ENCODE measurements at places on chromosomes 5 and 9. TPM values are rescaled to one million over a fixed set of nuclear protein-coding genes. Genes with fewer than 3 reads are reported as not detected.
A peak's percentile ranks its signal among the peaks of the same experiment; 100 is the strongest.

DNA sequence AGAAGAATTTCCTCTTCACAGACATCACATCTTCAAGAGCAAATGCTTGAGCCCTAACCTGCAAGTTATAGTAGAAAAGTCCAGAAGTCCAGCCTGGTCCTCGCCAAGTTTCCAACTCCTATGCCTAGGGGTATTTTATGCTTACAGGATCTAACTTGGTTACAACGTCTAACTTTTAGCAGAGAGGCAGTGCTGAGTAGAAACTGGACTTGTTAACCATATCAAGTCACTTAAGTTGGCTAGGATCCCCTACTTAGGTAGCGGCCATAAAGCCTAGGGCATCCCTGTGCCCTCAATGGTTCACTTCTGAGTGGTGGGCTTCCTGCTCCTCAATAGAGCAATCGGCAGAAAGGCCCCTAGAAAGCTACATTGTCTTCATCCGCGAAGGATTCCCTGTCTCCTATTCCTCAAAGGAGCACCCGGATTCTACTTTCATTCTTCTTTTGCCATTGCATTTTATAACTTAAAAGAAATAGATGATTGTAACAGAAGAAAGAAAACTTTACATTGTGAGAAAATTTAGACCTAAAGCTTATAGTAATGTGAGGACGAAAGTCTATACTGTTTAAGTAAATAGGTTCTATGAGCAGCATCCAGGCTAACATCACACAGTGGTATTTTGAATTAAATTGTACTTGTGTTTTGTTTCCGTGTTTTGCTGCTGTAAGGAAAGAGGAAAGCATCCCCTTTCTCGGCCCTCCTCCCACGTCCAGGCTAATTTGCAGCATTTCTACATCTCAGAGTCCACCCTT, 1.3 kb upstream of the MTAP start:
- DNase-seq: no peak

DNA sequence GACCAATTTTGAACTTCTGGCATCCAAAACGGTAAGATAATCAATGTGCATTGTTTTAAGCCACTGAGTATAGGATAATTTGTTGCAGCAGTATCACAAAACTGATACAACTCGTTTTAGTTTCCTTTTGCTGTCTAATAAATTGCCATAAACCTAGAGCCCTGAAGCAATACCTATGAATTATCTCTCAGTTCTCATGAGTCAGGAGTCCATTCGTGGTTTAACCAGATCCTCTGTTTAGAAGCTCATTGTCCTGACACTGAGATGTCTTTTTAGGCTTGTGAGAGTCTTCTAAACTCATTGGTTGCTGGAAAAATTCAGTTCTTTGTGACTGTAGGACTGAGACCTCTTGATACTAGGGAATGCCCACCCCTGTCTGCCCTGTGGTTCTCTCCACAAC, 262.9 kb downstream of the SEMA5A start:
- no peak for DNase-seq

- DNase-seq: no peak
Measured at GRCh38 chr5:8366266-8366665, 497.3 kb downstream of the MTRR start.

- DNase-seq: peak; percentile 20
Measured at GRCh38 chr5:80659106-80659505, 4.3 kb upstream of the DHFR start.

- DNase-seq: peak; percentile 98
Measured at GRCh38 chr9:134455934-134456755, 129.9 kb downstream of the RXRA start.

DNA sequence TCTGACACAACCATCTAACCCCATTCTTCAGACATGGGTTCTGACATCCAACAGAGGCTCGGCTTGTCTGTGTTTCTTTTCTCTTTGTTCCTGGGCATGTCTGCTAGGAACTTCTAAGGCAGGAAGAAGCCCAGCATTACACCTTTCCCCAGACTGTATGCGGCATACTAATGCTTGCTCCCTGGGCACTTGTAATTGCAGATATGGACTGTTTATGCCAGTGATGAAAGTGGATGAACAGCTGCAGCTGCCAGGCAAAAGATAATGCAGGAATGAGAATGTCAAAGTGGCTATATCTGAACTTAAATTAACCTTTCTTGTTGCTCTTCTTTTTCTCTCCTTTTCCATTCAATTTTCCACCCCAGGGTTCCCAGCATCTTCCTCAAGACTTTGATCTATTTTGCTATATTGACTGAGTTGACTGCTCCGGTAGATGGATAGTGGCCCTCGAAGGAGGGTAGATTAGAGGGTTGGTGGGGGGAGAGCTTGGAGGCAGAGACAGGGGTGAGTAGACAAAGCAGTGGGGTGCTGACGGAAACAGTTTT, 344.4 kb downstream of the MAN2A1 start:
- DNase-seq: no peak

GRCh38 chr5:152259702-152260101, 145.4 kb downstream of the NMUR2 start:
- no peak for DNase-seq

- DNase-seq: no peak
Measured at GRCh38 chr5:87311405-87312279, 44.0 kb downstream of the RASA1 start.

DNA sequence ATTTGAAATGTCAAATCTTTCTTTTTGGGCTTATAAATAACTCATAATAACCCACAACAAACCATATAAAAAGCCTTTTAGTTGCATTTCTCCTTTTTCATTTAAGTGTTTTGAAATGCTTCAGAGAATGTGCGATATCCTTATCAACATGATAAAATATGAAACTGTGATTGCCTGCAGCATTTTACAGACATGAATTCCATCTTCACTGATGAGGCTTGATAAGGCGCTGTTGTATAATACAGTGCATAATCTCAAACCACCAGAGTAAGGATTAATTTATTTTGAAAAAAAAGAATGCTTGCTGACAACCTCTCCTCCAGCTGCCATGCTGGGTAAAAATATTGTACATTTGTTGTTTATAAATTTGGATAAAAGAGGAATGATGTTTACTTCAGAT, 216.8 kb downstream of the PBX3 start:
- DNase-seq: no peak

DNA sequence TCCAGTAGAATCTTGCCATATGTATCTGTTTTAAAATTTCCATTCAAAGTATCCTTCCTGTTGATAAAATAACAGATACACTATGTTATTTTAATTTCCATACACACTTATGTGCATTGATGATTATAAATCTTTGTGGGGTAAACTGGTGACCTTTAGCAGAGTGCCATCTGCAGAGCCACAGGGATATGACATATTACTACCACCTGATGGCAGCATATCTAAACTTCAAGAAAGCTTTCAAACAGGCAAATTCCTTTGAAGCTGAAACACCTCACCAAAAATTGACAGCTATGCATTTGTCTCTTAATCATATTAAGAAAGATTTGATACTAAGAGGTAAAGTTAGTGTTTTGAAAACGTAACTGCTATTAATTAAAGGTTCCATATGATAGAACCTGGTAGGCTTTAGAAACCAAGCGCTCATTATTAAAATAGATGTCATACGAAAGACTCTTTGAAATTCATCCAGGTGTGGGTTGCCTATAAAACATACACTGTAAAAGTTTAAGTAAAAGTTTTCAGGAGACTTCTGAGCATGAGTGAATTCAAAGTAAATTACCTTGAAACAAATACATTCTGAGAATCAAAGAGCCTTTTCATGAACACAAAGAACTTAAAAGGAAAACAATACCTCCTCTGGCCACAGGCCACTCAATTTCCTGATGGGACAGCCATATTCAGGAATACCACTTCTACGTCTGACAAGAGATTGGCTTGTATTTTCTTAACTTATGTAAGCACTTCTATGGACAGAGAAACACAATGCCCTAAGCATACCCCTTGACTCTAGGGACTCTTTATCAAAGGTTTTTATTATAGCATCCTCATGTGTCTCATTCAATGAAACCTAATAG, 93.3 kb downstream of the KIAA0825 start:
- no peak for DNase-seq

DNA sequence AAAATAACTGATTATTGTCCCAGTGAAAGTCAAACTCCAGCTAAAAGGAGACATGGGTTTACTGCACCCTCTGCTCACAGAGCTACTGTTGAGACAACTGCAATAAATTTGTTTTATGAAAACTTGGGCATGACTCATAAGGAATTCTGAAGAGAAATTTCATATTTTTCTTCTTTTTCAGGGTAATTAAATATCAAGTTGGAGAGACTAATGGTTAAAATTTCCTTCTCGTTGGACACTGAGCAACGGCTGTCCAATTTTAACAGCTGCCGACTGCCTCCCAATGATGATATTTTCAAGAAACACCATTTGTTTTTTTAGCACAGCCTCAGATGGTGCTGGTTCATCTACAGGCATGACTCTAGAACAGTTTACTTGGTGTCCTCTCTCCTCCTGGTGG, 259.2 kb upstream of the RGMB start:
- no peak for DNase-seq

- no peak for DNase-seq
Measured at GRCh38 chr5:8576178-8576577, 707.2 kb downstream of the MTRR start.

DNA sequence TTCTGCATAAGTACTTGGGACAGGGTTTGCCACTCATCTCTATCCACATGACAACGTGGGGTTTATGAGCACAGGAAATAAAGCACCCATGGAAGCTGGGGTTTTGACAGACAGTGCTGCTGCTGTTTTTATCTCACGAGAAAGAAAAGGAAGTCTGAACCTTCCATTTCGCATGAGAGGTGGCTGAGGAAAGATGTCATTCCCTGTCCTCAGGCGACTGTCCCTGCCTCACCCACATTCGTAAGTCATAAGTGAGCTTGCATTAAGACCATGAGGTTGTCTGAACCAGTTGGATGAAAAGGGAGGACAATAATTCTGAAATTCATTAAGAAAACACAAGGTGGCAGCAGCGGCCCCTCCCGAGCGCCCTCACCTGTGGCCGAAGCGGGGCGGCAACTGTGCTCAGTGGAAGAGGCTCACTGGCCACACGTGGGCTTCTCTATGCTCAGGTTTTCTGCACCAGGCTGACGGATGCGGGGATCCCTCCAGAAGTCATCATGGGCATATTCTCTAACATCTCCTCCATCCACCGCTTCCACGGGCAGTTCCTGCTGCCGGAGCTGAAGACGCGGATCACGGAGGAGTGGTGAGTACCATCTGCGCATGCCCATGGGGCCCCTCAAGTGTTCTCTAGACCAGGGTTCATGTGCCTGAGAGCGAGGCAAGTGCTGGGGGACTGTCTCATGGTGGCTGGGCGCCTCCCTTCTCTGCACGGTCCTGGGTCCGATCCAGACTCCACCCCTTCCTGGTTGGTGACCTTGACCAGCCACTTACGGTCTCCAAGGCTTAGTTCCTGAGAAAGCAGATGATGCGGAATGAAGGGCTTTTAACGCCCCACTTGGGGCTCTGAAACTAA, 54.7 kb upstream of the SUSD3 start:
- DNase-seq: no peak

GRCh38 chr9:122095010-122095767, 2.1 kb upstream of the TTLL11 start:
- no peak for DNase-seq

- no peak for DNase-seq
Measured at GRCh38 chr5:129652349-129653056, 95.4 kb upstream of the MINAR2 start.

DNA sequence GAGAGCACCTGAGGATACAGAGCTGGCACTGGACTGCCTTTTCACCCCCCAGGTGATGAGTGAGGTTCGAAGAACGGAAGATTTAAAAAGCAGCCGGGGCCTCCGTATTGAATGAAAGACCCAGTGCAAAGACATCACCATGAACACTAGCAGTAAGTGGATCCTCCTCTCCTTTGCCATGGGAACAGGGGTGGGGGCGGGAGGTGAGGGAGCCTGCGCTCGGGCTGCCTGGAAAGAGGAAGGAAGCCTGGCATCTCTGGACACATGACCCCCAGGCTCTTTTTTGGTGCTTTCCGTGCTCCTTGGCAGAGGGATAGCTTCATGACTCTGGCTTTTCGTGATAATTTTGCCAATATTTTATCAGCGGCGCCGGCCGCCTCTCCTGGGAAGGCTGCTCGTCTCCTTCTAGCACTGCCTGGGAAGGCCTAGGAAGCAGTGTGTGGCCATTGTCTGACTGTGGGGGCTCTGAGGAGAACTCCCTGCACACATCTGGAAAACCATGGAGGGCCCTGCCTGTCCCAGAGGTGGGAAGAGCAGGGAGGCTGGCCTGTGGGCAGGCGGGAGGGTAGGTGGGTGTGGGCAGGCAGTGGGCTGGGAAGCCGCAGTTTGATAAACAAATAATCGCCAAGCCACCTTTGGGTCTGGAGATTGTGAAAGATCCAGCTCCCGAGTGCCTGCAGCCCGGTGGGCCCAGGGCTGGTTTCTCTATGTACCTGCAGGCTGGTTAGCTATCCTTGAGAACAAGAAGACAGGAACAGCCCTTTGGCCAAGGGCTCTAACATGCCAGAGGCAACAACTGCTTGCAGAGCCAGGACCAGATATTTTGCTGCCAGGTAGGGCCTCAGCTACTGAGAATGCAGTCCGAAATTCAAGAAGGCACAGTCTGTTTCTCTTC, 911 bp downstream of the ABLIM3 start:
- no peak for DNase-seq

GRCh38 chr9:70112981-70113380, 69.3 kb downstream of the MAMDC2 start:
- DNase-seq: no peak

GRCh38 chr9:135729480-135729879, 27.5 kb downstream of the KCNT1 start:
- no peak for DNase-seq

DNA sequence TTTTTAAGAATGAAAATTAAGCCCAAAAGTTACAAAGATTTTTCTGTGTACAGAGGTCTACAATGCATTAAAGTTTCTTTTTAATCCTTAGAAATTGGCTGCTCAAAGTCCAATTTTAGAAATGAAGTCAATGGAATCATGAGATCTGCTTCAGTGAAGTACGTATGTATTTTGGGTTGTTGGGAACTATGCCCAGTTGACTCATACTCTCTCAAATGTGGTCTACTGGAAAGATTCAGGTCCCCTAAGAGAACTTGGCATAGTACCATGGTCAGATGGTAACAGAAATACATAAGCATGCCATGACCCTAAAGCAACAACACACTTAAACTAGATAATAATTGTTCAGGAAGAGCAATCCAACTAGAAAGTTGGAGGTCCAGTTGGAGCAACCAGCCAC, 23.0 kb downstream of the FBLL1 start:
- peak; percentile 17 for DNase-seq

DNA sequence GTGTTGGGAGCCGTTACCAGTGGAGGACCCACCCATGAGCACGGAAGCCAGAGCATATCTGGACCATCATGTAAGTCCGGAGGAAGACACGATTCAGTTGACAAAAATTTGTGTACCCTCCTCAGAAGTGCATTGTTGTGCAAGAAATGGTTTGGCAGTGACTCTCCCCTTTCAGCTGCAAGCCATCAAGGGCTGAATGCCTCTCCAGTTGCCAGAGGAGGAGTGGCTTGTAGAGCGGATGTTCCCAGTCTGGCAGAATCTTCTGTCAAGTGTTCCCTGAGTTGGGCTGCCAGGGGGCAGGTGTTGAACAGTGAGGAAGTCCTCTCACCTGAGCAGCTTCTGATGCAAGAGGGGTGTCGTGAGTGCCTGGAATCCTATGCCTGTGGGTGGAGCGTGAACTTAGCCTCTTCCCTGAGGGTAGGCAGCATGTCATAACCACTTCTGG, 27.6 kb upstream of the CDKN2AIPNL start:
- DNase-seq: peak; percentile 98

- no peak for DNase-seq
Measured at GRCh38 chr5:40360685-40361084, 319.0 kb upstream of the PTGER4 start.

Gene LAMC3
- polyA plus RNA-seq: not detected

Gene CRAT
- polyA plus RNA-seq: 61.2 TPM

Gene STING1
- 194 TPM for polyA plus RNA-seq

Gene ZNF608
- 0.54 TPM for polyA plus RNA-seq

Gene INSL6
- not detected for polyA plus RNA-seq

Gene SNCAIP
- polyA plus RNA-seq: 1.7 TPM

Gene OGN
- not detected for polyA plus RNA-seq

Gene MAMDC2
- polyA plus RNA-seq: 35.8 TPM

Gene RANBP3L
- polyA plus RNA-seq: not detected

All from BJ (cell line).